ENCODE measurements at places on chromosomes 4 and X.

DNA sequence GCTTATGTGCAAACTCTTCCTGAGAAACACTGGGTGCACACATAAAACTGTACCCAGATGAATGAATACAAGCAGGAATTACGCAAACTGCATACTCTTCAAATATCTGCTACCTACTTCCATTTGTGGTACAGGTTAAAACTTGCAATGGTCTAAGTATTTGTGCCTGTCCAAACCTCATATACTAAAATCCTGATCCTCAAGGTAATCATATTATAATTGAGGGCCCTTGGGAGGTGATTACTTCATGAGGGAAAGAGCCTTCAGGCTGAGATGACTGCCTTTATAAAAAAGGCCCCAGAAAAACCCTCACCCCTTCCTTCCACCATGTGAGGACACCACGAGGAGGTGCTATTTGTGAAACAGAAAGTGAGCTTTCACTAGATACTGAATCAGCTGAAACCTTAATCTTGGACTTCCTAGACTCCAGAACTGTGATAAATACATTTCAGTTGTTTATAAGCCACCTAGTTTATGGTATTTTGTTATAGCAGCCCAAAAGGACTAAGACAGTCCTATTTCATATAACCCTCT lies 1977.2 kb downstream of the PCDH7 start:
- DNase-seq: no peak

DNA sequence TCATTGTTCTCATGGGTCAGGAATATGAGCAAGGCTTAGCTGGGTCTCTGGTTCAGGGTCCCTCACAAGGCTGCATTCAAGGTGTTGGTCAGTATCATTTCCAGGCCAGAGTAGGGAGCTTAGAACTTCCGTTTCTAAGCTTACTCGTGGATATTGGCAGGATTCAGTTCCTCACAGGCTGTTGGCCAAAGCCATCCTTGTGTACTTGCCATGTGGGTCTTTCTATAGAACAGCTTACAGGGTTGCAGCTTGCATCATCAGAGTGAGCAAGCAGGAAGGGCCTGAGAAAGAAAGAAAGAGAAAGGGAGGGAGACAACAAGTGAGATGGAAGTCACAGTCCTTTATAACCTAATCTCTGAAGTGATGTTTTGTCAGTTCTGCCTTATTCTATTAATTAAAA lies 5.1 kb upstream of the LIMCH1 start:
- DNase-seq: no peak

DNA sequence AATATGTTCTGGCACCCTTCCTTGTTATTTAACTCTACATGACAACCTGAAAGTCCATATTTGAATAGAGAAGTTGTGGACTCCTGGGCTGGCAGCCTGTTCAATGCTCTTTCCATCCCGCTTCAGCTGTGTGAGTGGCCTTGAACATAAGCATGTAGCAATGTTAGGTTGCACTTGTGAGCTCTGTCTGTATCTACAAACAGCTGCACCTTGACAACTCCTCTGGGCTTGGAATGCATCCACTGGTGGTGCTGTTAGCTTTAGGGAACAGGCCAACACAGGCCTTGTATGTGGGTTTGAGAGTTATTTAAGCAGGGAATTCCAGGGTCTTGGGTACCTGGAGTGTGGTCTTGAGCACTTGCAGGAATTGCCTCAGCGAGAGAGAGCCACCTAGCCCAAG lies 141.2 kb downstream of the DTHD1 start:
- DNase-seq: no peak

GRCh38 chr4:101163936-101164335 lies 183.4 kb downstream of the PPP3CA start:
- no peak for DNase-seq

DNA sequence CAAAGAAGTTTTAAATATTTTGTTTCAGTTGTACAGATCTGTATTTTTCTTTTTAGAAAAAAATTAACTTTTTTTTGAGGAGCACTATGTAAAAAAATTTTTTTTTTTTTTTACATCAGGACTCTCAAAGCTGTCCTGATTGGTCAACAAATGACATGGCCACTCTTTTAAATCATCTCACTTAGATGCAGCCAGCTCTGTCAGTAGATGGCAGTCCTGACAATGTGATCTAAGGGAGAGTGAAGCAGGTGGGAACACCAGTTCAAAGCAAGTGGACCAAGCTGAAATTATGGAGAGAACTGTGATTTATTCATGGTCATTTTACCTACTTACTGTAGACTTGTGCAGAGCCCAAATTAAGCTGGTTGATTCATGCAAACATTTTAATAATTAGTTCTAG lies 174.7 kb upstream of the GPRIN3 start:
- peak; percentile 74 for DNase-seq

- DNase-seq: peak; percentile 84
Observed at GRCh38 chr4:76526585-76526990, 91.6 kb downstream of the SHROOM3 start.

DNA sequence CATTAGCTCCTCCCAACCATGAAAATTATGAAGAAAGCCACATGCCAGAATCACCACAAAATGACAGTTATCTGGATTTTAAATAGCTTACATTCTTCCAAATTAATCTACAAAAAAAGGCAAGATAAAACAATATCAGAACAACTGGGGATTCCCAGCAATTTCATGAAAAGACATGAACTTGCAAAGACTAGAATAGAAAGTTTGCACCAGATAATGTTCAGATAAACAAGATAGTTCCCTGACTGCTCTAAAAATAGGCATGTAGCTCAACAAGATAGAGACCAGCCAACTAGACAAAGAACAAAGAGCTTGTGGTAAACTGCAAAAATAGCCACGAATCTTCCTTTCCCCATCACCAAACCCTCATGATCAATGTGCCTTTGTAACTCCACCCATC lies 30.3 kb upstream of the DDX53 start:
- DNase-seq: peak; percentile 13

DNA sequence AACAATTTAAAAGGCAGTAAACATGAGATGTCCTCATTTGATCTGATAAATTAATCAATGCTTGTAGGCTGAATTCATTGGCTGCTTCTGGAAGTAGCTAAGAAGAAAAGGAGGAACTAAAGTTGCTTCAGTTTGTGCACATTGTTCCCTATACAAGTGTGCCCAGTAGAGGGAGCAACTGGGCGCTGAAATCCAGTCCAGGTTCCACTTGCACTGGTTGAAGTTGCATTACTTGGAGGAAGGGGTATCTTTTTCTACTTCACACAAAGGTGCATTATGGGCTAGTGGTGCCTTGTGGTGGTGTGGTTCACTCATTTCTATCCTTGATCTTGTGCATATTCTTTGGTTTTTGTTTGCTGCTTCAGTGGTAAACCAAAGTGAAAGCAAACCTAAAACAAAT lies 67.9 kb upstream of the SOX3 start:
- peak; percentile 6 for DNase-seq

GRCh38 chr4:41236032-41236431 lies 20.7 kb upstream of the UCHL1 start:
- DNase-seq: no peak

GRCh38 chr4:6573986-6574746 lies 823 bp upstream of the MAN2B2 start:
- no peak for DNase-seq

- no peak for DNase-seq
Observed at GRCh38 chrX:80423000-80423399, 2.8 kb downstream of the TENT5D start.
